ENCODE measurements at places on chromosomes 12 and 14.

DNA sequence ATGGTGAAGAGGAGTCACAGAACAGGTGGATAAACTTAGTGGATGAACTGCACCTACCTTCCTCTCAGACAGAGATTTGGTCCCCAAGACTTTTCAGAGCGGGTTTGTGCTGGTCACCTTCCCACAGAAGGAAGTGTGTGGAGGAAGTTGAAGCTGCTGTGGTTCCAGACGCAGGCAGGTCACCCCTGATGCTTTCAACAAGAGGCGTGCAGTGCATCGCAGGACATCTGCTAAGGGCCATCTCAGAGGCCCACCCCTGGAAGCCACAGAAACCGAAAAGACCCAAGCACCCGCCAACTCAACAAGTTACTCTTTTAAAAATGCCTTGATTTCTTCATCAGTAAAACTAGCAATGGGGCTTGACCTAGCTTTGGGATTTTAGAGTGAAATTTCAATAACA lies 1.0 kb upstream of the GPX2 start:
- DNase-seq: no peak

DNA sequence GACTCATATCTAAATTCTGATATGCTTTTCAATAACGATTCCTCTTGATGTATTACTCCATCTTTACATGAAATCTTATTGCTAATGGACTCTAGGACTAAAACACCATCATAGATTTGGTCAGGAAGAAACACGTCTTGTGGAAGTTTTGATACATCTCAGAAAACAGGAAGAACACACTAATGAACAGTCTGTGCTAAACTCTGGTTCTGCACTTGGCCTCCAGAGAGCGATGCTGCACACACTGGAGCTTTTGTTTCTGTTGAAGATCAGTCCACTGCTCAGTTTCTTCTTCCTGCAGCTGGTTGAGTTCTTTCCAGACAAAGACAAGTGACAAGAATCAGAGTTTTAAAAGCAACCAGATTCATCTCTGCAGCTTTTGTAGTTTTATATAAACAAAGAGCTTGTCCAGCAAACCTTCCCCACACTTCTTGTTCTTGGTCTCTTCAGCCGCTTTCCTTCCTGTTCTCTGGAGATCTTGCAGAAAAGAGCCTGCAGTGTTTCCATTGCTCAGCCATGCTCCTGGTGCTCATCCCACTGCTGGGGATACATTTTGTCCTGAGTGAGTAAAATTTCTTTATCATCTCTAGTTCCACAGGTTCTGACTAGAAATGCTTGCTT lies 229.1 kb upstream of the OR4E1 start:
- DNase-seq: no peak

GRCh38 chr12:119171291-119171690 lies 7.4 kb upstream of the HSPB8 start:
- DNase-seq: peak; percentile 62

GRCh38 chr14:105745433-105746123 lies 219.2 kb downstream of the TMEM121 start:
- DNase-seq: no peak

GRCh38 chr12:56020423-56021184 lies at the start of gene IKZF4:
Gene IKZF4 (plus strand): TSS chr12:56021043. CDS start chr12:56021494, 451 bp downstream.
- no peak for DNase-seq

DNA sequence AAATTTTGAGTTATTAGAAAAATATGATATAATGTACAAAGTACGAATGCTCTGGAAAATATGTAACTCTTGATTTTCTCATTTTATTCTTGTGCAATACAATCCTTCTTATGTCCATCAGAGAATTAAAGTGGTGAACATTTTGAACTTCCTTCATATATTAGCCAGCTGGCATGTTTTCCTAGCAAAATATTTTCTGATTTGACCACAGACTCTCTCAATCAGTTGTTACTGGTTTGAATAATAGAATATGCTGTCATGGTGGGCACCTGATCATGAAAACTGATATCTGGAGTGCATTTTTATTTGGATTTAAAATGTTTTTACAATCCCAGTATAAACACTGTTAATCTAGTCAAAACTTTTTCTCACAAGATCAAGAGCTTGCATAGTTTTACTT lies 24.2 kb downstream of the PARPBP start:
- DNase-seq: no peak

Measured in PC-9 (cell line).